CD4-positive, alpha-beta T cell treated with Interleukin-10 for 1 hour (primary cell): ENCODE measurements at places on chromosomes 6 and 20.

- DNase-seq = no peak
Observed at GRCh38 chr6:11333132-11333849, 100.8 kb upstream of the NEDD9 start.

DNA sequence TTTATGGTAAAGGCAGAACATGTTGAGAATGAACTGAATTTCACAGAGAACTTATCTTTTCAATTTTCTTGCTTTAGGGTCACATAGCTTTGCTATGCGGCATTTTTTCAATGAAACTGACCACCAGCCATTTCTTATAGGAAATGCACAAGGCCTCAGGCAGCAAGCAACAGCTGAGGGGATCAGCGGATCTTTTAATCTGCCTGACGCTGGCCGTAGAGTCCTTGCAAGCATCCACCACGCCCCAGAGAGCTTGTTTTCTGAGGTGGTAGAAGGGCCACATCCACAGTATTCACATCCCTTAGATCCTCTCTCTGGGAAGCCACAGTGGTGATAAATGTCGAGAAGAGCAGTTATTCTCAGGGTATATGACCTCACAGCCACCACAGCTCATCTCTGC, 34.3 kb downstream of the FLRT3 start:
- DNase-seq = no peak

- DNase-seq = no peak
Observed at GRCh38 chr6:143223895-143224294, 163.2 kb downstream of the AIG1 start.

GRCh38 chr20:31449511-31450414, 9.3 kb downstream of the DEFB123 start:
- no peak for DNase-seq

- no peak for DNase-seq
Observed at GRCh38 chr6:146111881-146112450, 83.1 kb downstream of the GRM1 start.

DNA sequence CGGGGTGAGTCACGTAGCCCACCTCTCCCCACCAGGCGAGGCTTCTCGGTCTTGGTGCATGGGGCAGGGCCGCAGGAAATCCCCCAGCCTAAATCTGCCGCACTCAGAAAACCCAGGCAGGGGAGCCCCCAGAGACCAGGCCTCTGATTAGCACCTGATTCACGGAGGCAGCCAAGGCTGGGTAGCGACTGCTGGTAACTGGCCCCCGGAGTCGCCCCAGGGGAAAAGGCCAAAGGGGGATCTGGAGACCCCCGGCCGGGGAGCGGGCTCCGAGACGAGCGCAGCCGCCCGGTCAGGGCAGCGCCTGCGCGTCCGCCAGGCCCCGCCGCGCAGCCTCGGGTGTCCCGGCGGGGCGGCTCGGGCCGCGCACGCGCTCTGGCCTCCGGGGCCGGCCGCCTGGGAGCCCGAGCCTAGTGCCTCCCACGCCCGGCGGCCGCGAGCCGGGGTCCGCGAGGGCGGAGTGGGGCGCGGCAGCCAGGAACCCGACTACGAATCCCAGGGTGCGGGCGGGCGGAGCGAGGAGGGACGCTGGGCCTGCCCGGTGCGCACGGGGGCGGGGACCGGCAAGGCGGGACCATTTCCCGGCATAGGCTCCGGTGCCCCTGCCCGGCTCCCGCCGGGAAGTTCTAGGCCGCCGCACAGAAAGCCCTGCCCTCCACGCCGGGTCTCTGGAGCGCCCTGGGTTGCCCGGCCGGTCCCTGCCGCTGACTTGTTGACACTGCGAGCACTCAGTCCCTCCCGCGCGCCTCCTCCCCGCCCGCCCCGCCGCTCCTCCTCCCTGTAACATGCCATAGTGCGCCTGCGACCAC, at the start of gene DUSP22:
Gene DUSP22, plus strand, starts transcription at position 791 of the 809 bp plus-strand sequence. CDS start 53 bp downstream, outside the sequence.
- peak; percentile 80 for DNase-seq

- no peak for DNase-seq
Observed at GRCh38 chr20:35274172-35275092, 3.5 kb downstream of the MMP24OS start.

DNA sequence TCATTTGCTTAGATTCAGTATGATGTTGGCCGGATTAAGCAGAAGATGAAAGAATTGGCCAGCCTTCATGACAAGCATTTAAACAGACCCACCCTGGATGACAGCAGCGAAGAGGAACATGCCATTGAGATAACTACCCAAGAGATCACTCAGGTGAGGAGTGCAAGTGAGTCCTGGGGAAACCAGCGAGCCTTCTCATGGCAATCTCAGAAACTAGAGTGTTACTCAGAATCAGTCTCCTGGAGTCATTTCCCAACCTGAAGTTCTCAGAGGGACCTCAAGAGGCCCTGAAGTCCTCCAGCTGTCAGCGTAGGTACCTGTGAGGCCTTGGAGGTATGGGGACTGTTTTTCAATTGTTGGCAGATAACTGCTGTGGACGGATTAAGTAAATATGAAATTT, 16.9 kb downstream of the STX16 start:
- no peak for DNase-seq

GRCh38 chr6:57138026-57138425, 34.1 kb upstream of the BAG2 start:
- DNase-seq = no peak

GRCh38 chr6:127886603-127887002, 14.3 kb downstream of the THEMIS start:
- no peak for DNase-seq

DNA sequence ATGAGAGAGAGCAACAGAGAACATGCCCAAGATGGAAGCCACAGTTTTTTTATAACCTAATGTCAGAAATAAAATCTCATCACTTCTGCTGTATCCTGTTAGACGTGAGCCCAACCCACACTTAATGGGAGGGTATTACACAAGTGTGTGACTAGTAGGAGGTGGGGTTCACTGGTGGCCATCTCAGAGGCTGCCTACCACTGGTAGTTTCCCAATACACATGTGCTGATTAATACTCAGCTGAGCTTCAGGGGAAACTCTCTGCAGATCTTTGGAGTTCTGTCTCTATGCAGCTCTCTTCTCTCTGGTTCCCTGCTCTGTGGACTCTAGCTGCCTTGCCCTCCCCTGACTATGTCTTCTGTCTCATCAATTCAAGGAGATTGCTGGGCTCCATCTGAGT, 35.7 kb downstream of the CNBD2 start:
- DNase-seq = no peak

DNA sequence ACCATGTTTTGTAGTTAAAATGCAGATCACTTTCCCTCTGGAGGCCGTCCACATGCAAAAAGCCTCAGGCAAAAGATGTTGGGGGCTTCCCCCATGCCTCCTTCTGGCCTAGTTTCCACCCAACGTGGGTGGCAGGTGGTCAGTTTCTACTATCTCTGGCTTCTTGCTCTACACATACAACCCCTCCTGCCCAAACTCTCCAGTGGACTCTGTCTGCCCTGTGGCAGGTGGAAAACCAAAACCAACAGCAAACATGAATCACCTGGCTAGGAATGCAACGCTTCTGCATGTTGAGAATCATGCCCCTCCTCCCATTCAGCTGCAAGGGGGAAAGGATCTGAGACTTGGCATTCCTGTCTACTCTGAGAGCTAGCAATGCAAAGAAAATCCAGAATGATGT, 94.8 kb downstream of the MBOAT1 start:
- no peak for DNase-seq

- no peak for DNase-seq
Observed at GRCh38 chr6:148304976-148305375, 37.7 kb upstream of the SASH1 start.

GRCh38 chr20:56634735-56635385, 5.8 kb downstream of the TFAP2C start:
- no peak for DNase-seq

GRCh38 chr6:68326762-68327161, 308.3 kb upstream of the ADGRB3 start:
- no peak for DNase-seq

DNA sequence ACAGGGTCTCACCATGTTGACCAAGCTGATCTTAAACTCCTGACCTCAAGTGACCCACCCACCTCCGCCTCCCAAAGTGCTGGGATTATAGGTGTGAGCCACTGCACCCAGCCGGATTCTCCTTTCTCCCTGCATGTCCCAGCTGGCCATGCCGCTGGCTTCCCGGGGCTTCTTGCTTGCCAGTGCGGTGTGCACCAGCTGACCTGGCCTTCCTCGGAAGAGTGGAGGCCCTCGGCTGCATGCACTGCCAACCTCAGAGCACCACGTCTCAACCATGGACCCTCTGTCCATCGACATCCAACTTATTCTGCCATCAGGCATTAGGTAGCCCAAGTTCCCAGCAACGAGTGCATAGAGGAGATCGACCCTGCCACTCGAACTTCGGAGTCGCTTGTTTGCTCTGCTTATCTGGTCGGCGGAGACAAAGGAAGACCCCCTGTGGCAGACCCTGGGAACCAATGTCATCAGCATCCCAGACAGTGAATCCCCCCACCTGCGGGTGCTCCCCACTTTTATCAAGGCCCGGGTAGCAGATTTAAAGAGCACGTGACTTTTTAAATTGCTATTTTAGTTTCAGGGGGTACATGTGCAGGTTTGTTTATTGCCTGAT, 307.8 kb downstream of the CDH4 start:
- no peak for DNase-seq
